ENCODE measurements at places on chromosomes 4 and X.

DNA sequence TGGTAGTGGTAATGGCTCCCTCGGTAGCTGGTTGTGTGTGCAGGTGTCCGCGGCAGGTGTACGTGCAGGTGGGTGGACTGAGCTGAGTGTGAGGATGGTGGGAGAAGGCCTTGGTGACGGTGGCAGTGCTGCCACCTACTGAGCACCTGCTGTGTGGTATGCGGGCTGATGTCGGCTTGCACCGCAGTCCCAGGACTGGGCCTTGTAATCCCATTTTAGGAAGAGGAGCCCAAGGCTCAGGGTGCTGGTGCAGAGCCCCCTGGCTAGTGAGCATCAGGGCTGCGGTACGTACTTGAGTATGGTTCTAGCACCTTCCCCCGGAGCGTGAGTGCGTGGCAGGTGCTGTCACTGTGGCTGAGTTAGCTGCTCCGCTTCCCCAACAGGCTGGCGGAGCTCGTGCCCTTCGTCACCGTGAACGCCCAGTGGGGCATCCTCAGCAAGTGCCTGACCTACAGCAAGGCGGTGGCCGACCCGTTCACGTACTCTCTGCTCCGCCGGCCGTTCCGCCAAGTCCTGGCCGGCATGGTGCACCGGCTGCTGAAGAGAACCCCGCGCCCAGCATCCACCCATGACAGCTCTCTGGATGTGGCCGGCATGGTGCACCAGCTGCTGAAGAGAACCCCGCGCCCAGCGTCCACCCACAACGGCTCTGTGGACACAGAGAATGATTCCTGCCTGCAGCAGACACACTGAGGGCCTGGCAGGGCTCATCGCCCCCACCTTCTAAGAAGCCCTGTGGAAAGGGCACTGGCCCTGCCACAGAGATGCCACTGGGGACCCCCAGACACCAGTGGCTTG is 5.7 kb upstream of the CPZ start:
- DNase-seq, result peak; percentile 39

- DNase-seq, result no peak
These were observed 269.9 kb upstream of the GALNT7 start for GRCh38 chr4:172898715-172899114.

GRCh38 chrX:102067966-102068723 is 57.3 kb upstream of the TCEAL2 start:
- DNase-seq, result no peak

DNA sequence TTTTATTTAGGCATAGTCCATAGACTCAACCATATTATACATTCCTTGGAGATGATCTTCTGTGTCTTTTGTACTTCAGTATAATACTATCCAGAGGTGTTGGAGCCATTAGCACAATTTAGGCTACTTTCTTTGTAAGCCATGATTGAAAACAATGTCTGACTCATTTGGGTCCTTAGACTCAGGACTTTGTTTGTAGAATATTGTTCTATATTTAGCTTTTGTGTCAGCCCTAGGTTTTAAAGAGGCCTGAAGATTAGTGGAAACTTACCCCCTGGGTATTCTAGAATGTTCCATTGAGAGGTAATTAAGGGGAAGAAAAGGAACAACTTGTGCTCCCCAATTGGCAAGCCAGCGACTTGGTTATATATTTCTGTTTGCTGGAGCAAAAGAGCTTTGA is 145.2 kb upstream of the SCML1 start:
- no peak for DNase-seq

- no peak for DNase-seq
These were observed 36.3 kb downstream of the IL21 start for GRCh38 chr4:122584519-122584918.

Data from right lobe of liver (tissue), 6 donors.